ENCODE measurements at places on chromosomes 6 and 20.

DNA sequence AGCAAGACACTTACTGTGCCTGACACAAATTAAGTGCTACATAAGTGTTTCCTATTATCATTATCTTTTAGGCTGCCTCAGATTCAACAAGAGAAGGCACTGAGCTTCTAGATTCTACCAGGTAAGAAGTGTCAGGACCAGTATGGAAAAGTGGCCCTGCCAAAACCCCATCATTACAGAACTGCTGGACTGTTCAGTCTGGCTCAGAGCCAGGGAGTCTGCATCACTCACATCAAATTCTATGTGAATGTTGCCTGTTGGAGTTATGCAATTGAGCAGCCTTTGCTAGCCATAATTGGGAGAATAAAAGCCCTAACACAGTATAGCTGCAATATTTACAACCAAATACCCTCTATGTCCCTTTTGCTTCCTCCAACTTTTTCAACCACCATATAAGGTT is 70.9 kb downstream of the ATG5 start:
- DNase-seq: no peak

DNA sequence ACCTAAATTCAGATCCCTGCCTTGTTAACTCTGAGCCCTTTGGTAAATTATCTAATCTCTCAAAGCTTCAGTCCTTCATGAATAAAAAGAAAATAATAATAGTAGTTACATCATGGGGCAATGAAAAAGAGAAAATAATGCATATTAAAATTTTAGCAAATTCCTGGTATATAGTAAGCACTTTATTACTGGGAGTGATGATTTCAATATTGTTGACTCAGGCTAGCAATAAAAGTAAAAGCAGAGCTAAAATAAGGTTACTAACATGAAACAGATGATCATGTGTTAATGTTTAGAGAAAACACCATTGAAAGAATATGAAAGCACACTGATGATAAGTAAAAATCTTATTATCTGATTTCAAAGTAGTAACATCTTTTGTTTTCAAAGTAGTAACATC is 13.6 kb downstream of the GINS1 start:
- no peak for DNase-seq

DNA sequence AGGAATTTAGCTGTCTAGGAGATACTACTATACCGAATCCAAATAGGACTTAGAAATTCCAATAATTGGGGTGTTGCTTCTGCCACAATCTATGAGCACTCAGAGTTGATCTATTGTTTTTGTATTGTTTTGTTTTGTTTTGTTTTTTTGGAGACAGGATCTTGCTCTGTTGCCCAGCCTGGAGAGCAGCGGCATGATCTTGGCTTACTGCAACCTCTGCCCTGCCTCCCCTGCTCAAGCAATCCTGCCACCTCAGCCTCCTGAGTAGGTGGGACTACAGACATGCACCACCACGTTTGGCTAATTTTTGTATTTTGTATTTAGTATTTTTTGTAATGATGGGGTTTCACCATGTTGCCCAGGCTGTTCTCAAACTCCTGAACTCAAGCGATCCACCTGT is 7.4 kb downstream of the ACSS2 start:
- no peak for DNase-seq

DNA sequence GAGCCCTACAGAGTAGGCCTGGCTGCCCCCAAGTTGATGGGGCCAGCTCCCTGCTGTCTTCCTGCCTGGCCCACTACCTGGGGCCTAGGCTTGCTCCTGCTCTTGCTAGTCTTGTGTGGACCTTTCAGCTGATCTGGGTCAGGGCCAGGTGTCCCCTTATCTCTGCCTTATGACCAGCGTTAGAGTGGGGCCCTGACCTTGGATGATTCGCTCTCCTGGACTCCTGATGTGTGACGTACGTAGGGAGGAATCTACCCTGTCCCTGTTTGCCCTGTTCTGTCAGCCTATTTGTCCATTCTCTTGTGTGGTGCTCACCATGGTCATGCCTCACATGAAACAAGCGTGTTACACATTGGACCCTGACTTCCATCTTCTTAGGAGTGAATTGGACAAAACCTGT is 571.8 kb downstream of the QKI start:
- no peak for DNase-seq

- no peak for DNase-seq
These were observed 145.2 kb downstream of the COL21A1 start for GRCh38 chr6:56102216-56102615.

DNA sequence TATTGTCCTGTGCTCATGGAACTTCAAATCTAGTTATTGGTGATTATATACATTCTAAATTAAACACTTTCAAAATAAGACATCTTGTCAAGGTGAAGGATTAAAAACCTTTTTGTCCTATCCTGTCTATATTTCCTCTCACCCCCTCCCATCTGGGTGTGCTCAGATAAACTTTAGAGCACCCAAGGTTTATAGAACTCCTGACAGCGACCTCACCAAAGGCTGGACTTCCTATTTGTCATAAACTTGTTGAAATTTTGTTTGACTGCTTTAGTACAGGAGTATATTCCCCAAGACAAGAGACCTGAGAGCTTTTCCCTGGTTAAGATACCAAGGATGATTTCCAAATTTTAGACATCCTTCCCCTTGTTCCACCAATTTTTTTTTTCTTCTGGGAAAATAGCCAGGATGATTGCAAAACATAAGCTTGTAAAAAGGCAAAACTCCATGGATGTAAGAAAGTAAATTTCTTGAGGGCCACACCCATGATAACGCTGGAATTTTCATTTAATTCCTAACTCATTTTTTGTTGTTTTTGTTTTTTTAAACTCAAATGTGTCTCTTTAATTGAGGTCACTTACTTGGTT is 33.0 kb downstream of the CARMIL1 start:
- DNase-seq: peak; percentile 38

DNA sequence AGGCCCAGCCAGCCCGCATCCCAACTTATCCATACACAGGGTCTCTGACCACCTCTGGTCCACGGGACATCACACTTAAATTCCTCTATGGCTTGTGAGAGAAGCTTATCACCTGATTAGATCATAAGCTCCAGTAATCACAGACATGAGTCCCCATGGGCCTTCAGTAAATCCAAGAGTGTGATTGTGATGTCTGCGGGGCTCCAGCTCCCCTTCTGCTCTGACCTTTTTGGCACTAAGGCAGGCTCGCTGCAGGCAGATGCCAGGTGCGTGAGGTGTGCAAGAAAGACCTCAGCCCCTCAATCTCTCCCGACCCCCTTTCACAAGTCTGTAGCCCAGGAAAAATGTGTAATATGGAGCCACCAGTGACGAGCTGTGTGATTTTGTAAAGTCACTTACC is 127.6 kb upstream of the DUSP22 start:
- no peak for DNase-seq

GRCh38 chr6:96237638-96238347 is 222.0 kb downstream of the FUT9 start:
- no peak for DNase-seq
